ENCODE measurements at places on chromosomes 2 and 18. TPM values are rescaled to one million over a fixed set of nuclear protein-coding genes. Genes with fewer than 3 reads are reported as not detected.

UGT1A10 gene
- not detected for total RNA-seq

GRCh38 chr18:1891641-1892040, 679.7 kb downstream of the METTL4 start:
- no peak for DNase-seq

GRCh38 chr2:166365803-166366420, 9.8 kb downstream of the SCN9A start:
- DNase-seq: no peak

DNA sequence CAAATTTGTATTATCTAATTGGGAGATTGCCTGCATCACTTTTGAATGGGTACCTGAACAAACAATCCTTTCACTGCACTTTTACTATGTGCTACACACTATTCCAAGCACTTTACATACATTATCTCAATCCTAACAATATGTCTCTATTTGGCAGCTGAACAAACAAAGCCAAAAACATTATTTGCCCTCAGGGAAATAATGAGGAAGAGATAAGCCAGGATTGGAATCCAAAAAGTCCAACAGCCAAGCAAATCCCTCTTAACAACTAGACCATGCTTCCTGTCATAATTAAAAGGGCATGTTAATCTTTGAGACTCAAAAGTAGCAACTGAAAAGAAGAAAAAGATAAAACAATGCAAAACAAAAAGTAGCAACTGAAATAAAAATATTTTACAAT, 32.1 kb downstream of the RPRD1A start:
- DNase-seq: no peak

DNA sequence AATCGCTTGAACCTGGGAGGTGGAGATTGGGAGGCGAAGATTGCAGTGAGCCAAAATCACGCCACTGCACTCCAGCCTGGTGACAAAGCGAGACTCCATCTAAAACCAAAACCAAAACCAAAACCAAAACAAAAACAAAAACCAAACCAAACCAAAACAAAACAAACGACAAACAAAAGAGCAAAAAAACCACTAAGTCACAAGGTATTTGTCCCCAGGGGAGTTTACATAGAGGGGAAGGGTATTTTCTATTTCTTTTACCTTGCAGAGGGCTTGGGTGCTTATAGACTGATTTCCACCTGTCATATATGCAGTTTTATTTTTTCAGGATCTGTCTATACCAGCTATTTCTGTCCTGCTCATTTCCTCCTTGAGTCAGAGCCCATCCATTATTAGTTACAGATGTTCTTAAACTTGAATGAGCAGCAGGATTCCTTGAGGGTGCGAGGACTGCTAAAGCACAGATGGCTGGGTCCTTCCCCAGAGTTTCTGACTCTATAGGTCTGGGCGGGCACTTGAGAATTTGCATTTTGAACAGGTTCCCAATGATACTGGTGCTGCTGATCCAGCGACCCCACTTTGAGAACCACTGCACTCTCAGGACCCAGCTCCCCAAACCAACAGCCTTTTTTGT, 102.2 kb upstream of the UXS1 start:
- no peak for DNase-seq

- no peak for DNase-seq
These were observed 68.9 kb upstream of the CNGA3 start for GRCh38 chr2:98277162-98277859.

DNA sequence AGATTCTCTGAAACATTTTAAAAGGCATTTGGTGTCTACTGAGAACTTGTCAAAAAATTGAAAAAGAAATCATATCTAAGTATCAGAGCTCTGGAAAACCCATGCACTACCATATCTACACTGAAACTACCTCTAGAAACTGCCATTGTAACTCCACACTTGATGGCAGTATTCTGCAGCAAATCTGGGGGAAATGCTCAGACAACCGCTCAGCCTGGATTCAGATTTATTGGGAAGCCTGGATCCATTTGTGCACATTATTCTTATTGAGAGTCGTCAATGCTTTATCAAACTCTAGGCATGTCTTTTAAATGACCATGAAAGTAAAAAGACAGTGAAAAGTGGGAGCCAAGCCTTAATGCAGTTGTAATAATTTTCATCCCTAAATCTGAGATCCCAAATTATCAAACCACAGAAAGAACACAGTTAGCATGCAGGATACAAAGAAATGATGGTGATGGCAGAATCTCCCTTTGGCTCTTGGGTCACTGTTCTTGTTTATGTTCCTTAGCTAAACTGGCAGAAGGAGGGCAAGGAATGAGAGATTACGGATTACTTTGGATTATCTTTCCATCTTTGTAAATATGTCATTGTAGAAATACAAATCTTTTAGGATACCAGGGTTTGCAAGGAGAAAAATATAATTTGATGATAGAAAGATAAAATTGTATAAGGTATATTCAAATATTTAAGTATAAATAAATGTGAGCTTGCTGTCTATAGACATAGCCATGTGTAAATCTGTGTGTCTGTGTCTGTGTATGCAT, 512.1 kb upstream of the SYT4 start:
- DNase-seq: no peak

GRCh38 chr18:58502628-58503027, 126.3 kb downstream of the ALPK2 start:
- no peak for DNase-seq
